T-helper 2 cell (primary cell): ENCODE measurements at places on chromosomes 12 and 14.

- no peak for DNase-seq
These were observed 53.3 kb upstream of the NCOR2 start for GRCh38 chr12:124620606-124621295.

GRCh38 chr12:107760809-107761501, at the start of gene PRDM4:
TSS of gene PRDM4 (minus strand) at chr12:107761137. CDS start at chr12:107760515, 622 bp downstream.
- peak; percentile 83 for DNase-seq

- no peak for DNase-seq
These were observed 175.3 kb downstream of the EMP1 start for GRCh38 chr12:13371797-13372196.

DNA sequence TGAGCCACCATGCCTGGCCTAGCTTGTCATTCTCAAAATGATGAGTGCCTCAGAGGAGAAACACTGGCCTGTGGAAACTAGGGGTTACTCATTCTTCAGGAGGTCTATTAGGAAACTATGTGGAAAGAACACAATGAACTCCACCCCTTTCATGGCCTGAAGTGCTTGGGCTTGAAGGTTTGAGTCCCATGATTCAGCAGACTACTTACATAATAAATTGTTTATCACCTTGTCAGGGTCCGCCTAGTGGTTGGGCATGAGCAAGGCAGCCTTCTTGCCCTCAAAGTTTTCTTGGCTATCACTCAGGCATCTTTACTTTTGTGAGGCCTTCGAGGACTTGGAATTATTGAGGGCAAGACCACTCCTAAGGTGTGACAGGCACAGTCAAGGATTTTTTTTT, 251.2 kb downstream of the ACSS3 start:
- DNase-seq = no peak

GRCh38 chr14:22174412-22175277, 414.4 kb downstream of the DAD1 start:
- no peak for DNase-seq
